ENCODE measurements at places on chromosomes 7 and 10. TPM values are rescaled to one million over a fixed set of nuclear protein-coding genes. Genes with fewer than 3 reads are reported as not detected.

The MMD2 gene
- not detected for total RNA-seq

The PODXL gene
- total RNA-seq, result 0.85 TPM

The FFAR4 gene
- total RNA-seq, result not detected

The NUTM2D gene
- 3.8 TPM for total RNA-seq

The SOSTDC1 gene
- 1.1 TPM for total RNA-seq
